ENCODE measurements at places on chromosomes 5 and 9.

DNA sequence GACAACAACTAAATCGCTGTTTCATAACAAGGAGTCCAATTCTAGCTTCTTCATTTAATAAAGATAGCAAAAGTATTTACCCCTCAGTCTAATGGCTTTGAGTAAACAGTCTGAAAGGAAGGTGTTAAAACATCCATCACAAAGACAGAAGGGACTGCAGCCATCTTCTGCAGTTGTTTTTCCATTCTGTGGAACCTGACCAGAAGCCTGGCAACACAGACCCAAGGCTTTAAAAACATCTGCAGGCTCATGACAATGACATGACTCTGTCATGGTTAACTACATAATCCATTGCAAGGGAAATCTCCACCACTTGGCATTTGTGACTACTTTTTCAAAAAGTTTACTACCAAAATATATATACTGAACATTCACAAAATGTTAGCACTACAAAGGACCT is 51.9 kb downstream of the ELL2 start:
- no peak for DNase-seq

- no peak for DNase-seq
Measured at GRCh38 chr5:52906845-52907244, 82.3 kb upstream of the ITGA2 start.

GRCh38 chr5:179368806-179369529 is 23.7 kb upstream of the ADAMTS2 start:
- no peak for DNase-seq

DNA sequence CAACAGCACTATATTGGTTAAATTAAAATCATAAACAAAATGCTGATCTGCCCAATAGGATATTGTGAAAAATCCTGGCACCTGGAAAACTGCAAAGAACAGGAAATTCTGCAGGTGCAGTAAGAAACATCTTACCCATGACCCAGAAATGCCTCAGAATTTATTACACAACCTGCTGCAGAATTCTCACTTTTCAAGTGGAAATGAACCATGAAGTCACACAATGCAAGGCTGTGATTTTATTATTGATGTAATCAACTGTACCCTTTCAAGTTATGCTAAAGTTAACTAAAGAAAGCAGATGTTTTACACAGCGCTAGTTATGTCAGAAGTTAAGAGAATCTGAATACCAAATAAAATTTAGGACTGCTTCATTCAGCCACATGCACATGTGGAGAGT is 6.0 kb downstream of the STRBP start:
- no peak for DNase-seq

DNA sequence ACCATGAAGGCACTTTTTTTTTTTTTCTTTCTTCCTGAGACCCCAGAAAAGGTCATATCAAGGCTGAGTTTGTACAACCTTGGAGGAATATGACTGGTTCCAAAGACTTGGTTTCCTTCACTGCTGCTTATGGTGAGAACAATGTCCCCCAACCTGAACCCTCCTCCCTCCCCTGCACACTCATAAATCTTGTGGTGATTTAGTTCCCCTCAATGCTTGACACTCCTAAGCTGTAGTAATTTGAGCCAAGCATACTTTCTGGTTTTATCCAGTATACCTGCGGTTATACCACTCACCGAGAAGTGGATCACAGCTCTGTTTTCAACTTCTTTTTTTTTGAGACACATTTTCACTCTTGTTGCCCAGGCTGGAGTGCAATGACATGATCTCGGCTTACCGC is 149.9 kb upstream of the KLF4 start:
- no peak for DNase-seq

DNA sequence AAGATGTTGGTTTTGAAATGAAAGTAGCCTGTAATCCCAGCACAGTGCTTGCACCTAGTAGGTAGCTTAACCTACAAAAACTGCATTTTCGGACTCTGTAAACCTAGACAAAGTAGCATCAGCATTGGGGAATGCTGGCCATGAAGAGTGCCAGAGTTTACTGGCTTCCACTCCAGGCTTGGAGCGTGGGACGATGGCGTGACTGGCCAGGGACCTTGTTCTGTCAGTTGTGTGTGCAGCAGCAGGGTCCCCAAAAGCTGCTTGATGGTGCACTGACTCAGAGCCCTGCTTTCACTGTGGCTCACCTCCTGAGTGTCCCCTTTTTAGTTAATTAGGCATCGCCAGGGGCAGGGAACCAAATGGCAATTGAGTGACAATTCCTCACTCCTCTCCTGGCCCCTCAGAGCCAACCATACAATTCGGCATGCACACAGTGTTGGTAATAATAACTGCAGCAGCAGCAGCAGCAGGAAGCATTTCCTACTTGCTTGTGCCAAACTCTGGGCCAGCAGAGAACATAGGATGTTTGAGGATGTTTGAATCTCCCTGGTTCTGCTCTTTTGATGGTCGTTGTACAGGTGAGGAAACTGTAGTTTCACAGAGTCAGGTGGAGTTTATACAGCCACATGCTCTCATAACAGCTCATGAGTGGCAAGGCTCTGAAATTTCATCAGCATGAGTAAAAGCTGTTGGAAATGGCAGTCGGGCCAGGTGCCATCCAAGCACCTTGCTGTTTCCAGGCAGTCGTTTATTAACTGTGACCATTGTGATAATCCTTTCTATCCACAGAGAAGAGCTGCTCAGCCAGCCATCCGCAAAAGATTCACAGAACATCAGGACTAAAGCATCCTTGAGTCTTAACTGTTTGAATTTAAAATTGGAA is 4.2 kb downstream of the UBE2QL1 start:
- DNase-seq = no peak

DNA sequence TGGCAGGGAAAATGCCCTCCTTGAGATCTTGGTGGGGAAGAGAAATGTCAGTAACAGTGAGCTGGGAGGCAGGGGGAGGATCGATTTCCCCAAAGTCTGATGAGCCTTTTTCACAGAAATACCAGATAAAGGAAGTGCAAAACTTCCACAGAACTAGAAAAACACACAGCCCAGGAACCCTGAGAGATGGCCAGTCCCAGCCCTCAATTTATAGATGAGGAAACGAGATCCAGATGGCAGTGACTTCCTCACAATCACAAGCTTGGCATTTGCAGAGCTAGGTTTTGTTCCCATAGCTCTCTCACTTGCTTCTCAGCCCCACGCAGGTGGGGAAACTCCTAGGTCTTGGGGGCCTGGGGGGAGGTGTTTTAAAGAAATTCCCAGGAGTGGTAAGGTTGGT is 3.8 kb upstream of the GGTA1 start:
- DNase-seq = no peak

- no peak for DNase-seq
Measured at GRCh38 chr9:32340361-32340760, 44.1 kb upstream of the ACO1 start.

DNA sequence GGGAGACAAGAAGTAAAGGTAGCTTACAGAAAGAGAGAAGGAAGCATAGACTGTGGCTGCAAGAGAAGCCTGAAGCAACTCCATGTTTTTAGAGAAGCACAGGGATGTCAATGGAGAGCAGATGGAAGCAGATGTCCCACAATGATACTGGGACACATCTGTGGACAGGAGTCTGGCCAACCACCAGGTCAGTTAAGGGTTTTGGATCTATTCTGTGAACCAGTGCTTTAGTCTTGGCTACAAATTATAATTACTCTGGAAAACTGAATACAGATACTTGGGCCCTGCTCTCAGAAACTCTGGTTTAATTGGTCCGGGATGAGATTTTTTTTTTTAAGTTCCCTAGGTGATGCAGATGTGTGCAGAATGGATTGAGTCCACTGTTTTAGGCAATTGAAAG is 592.8 kb downstream of the CSNK1G3 start:
- DNase-seq = no peak

GRCh38 chr5:151212406-151212798 is 11.5 kb downstream of the CCDC69 start:
- DNase-seq = no peak

GRCh38 chr9:30932226-30932625 is 1452.2 kb upstream of the ACO1 start:
- DNase-seq = no peak

GRCh38 chr5:24602188-24602587 is 42.6 kb downstream of the CDH10 start:
- DNase-seq = no peak

DNA sequence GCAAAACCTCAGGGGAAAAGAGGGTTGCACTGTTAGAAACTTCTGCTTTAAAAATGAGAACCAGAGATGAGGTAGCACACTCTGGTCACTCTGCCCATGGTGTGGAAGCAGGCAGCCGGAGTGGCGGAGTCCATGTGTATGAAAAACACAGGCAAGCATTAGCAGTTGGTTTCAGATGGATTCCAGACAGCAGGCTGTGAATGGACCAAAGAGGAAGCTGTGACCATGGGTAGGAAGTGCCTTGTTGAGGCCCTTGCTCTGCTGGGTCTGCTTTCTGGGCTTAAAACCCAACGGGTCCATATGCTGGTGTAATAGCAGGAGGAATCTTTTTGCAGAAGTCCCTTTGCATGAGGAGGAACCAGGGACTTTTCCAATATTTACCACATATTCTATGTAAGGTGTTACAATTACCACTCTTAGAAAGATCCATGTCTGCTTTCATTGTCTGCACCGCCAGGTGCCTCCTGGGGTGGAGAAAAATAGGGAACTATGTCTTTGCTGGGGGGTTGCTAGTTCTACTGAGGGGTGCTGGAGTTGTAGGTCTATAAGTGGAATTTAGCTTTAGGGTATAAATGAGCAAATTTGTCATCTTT is 77.0 kb downstream of the ANKRD55 start:
- DNase-seq = no peak

DNA sequence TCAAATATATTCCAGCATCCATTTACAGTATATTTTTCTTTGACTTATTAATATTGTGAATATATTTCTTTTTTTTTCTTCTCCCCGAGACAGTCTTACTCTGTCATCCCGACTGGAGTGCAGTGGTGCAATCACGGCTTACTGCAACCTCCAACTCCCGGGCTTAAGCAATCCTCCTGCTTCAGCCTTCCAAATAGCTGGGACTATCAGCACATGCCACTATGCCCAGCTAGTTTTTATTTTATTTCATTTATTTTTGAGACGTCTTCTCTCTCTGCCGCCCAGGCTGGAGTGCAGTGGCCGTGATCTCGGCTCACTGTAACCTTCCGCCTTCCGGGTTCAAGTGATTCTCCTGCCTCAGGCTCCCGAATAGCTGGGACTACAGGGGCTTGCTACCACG is 7.4 kb upstream of the GLIPR2 start:
- no peak for DNase-seq

GRCh38 chr5:2289380-2289779 is 406.7 kb upstream of the IRX4 start:
- DNase-seq = no peak

DNA sequence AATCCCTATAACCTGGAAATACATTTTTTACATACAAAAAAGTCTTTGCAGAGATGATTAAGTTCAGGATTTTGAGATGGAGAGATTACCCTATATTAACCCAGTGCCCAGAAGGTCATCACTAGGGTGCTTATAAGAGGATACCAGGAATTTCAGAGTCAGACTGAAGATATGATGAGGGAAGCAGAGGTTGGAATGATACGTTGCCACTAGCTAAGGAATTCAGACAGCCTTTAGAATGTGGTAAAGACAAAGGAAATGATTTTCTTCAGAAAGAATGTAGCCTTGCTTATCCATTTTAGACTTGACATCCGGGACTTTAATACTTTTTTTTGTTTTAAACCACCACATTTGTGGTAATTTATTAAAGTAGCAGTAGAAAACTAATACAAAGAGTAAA is 2176.8 kb upstream of the C9orf72 start:
- no peak for DNase-seq

- no peak for DNase-seq
Measured at GRCh38 chr5:177605667-177606066, 5.7 kb downstream of the B4GALT7 start.

- no peak for DNase-seq
Measured at GRCh38 chr5:136027311-136027710, 1.5 kb upstream of the TGFBI start.

GRCh38 chr5:128126241-128126640 is 42.7 kb downstream of the SLC12A2 start:
- DNase-seq = no peak

DNA sequence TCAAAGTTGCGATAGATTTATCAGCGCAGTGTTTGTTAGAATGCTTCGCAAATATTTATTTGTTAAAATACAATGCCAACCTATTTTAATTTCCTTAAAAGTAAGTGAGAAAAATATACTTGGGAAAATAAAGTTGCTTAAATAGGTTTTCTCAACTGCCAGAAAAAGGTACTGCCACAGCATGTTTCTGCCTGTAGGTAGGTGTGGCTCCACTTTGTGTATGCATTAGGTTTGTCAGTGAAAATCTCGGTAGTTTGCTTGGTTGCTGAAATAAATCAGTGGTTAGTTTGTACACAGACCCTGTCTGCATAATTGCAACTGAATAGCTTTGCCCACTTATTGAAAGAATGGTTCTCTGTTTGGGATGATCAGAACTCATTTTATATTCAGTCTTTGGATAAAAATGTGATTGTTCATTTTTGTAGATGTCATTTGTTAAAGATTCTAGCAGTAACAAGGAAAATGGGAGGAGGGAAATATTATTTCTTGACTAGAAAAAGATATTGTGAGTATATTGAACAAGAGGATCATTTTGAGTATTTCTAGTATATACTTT is 25.7 kb downstream of the C9orf85 start:
- no peak for DNase-seq

DNA sequence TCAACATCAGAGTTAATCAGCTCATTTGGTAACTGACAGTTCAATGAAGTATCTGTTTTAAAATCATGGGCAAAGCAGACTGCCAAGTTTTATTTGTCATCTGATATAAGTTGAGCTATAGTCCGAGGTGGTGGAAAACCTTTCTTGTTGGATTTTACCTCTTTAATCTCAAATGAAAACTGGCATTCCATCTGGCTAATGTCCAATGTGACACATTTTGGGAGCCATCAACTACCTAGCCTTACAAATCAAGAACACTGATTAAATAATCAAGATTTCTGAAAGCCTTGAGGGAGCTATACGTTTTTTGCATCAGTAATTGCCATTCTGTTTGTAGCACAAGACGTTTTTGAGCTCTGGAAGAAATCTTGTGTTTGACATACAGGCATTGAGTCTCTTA is 1380.5 kb upstream of the WWC1 start:
- no peak for DNase-seq

GRCh38 chr5:19235101-19235584 is 752.9 kb downstream of the CDH18 start:
- DNase-seq = no peak

GRCh38 chr5:56783261-56783660 is 32.1 kb upstream of the MAP3K1 start:
- DNase-seq = no peak

- DNase-seq = no peak
Measured at GRCh38 chr9:764105-764524, 77.4 kb upstream of the DMRT1 start.

- DNase-seq = no peak
Measured at GRCh38 chr5:88664645-88665044, 218.3 kb downstream of the MEF2C start.

GRCh38 chr9:137411645-137412380 is 11.1 kb downstream of the EXD3 start:
- peak; percentile 63 for DNase-seq

Measured in mucosa of descending colon (tissue), 3 donors.